ENCODE measurements at places on chromosomes 3 and 15.

GRCh38 chr15:43127752-43128151 is 5.6 kb upstream of the TMEM62 start:
- DNase-seq = no peak

GRCh38 chr15:99702895-99703602 is 30.2 kb downstream of the LYSMD4 start:
- peak; percentile 32 for DNase-seq

GRCh38 chr15:42082823-42083604 is 11.3 kb downstream of the PLA2G4D start:
- no peak for DNase-seq

DNA sequence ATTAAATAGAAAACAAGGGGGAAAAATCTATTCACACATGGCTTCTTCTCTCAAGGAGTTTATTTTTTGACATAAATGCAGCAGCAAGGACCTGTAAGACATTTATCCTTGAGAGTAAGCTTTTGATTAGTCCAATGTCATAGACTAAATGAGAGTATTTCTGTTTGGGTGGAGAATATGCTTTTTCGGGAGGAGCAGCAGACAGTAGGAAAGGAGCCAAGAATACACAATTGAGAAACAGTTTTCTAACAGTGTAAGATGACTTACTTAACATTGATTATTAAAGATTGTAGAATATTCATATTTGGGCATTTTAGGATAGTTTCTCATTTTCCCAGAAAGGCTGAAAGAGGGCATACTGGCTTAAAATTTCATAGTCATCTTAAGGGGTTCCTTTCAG is 65.9 kb upstream of the PAQR5 start:
- no peak for DNase-seq

GRCh38 chr15:73395671-73396070 is 26.9 kb upstream of the HCN4 start:
- no peak for DNase-seq

GRCh38 chr3:183087184-183087583 is 12.1 kb downstream of the MCCC1 start:
- no peak for DNase-seq

DNA sequence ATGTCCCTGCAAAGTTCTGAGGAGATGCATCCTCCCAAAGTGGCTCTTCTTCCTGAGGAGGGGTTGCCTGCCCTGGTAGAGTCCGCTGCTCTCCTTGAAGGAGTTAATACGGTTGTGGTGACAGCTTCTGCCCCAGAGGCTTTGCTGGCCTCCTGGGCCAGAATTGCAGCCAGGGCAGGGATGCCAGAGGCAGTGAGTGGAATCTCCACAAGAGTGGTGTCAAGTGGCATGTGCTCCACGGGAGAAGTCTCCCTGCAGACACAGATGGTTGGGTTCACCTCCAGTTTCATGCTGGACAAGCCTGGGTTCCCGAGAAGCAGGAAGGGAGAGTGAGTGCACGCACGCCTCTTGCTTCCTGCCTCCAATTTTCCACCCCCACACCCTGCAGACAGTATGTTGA is 105.5 kb downstream of the SLC25A26 start:
- DNase-seq = no peak

GRCh38 chr3:45806072-45806471 is 9.7 kb upstream of the SLC6A20 start:
- no peak for DNase-seq
